ENCODE measurements at places on chromosomes 1 and 21. TPM values are rescaled to one million over a fixed set of nuclear protein-coding genes. Genes with fewer than 3 reads are reported as not detected.

The SYT14 gene
- total RNA-seq, result not detected

The EDN2 gene
- 5.8 TPM for total RNA-seq

The SPRR2F gene
- not detected for total RNA-seq

The WDR3 gene
- 13.3 TPM for total RNA-seq

DNA sequence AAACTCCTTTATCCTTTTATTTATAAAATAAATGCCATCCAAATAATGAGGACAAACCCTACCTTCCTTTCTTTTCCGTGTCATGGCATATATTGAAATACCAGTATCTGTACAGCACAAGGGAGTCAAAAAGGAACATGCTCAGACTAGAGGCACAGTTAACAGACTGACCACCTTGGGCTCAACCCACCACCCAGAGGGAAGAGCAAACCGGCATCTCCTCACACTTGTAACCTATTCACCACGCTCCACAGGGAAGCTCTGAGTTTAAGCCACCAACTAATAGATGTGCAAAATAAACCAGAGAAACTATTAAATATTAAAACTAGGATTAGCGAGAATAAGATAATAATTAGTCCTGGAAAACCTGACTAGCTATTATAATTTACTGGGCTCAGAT lies 112.7 kb downstream of the SIPA1L2 start:
- no peak for DNase-seq

GRCh38 chr21:42096566-42096965 lies 25.4 kb downstream of the UMODL1 start:
- DNase-seq, result no peak

DNA sequence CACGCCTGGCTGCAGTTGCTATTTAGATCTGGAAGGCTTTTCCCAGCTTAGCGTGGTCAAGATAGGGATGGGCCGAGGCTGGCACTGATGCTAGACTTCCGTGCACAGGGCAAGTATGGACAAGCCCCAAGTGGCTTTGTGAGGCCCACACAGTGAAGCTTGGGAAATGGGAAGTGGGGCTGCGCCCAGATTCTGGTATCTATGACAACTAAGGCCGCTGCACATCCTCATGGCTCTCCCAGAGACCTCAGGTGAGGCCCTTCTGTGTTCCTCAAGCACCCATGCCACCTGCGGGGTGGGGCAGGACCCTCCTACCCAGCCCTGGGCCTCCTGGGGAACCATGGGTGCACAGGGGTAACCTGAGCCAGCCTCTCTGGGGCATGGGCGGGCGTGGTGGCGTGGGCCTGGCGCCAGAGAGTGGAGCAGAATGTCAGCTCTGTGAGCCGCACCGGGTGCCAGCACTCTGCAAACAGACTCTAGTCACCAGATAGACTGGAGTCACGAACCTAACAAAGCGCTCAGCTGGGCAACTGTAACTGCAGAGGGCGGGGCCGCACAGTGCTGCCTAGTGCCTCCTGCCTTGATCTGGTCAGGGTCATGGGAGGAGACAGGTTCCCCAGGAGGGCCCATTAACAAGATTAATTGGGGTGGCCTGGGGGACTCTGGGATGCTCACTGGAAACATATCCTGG lies 46.4 kb downstream of the ELF3 start:
- peak; percentile 93 for DNase-seq

DNA sequence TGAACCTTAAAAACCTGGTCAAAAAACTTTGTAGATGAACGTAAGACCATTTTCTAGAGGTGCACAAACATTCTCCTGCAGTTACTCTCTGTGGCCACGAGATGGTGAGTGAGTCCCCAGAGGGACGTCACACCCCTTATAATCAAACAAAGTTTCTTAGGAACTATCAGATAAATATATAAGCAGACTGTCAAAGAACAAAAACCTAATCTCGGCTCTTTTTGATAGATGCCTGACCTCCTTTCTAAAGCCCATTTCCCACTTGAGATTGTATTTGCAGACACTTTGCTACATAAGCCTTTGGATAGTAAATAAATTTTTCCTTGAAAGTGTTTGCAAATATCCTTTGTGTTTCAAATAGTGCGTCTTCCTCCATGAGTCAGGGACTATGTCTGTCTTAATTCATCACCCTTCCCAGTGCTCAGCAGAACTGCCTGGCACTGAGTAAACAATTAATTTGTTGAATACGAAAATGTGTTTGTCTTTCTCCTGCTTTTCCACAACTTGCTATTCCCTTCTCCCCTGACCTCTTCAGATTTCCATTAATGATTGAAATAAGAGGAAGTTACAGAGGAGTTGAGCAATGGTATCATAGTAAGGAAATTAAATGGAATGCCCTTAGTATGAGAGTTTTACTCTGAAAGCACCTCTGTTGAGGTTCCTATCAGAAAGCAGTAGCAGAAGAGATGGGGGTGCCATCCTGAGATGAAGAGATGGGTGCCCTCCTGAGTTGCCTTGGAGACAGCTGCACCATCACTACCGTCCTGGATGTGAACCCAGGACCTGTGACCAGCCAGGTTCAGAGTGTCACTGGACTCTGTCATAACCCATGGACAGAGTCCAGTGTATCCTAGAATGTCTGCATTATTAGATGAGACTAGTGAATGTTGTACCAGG lies 57.8 kb upstream of the RAVER2 start:
- peak; percentile 38 for DNase-seq

GRCh38 chr1:2029561-2029960 lies 10.4 kb downstream of the GABRD start:
- DNase-seq, result no peak

DNA sequence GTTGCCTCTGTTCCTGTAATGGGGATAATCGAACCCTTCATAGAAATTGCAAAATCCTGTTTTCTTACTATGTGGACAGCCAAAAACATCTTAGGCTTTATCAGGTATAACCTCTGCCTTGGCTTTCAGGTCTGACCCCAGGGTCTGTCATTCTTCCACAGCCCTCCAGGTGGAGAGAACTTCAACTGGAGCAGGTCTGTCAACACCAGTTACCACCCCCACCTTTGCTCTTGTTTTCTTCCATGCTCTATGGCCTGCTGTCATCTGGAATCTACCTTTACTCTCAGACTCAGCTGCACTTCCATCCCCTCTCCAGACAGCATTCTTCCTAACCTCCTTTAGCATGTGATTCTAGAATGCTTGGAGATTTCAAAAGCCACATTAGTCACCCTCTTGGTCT lies 10.4 kb upstream of the GJA9 start:
- DNase-seq, result no peak

- DNase-seq, result peak; percentile 99
Measured at GRCh38 chr1:958823-959730, at the start of gene NOC2L. Gene NOC2L, minus strand, starts transcription at chr1:959256. Its CDS starts 16 bp downstream, at chr1:959240.

- DNase-seq, result no peak
Measured at GRCh38 chr21:40567501-40567900, 279.5 kb downstream of the DSCAM start.

All from mucosa of descending colon (tissue), 3 donors.